Large intestine (tissue), 12 donors: ENCODE measurements at places on chromosomes 16 and 17. TPM values are rescaled to one million over a fixed set of nuclear protein-coding genes. Genes with fewer than 3 reads are reported as not detected.

DNA sequence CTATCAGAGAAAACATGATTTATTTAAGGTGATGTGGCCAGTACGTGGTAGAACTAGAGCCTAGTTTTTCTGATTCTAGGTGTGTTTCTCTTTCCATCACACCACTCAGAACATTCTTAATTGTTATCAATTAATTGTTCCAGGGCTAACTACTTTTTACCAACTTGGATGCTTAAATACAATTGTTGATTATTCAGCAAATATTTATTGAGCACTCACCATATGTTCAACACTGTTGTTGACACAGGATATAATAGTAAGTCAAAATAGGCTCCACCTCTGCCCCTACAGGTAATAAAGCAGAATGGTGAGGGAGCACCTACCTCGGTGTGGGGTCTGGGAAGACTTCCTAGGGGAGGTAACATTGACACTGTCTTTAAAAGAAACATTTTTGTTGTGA is 16.1 kb downstream of the GNAO1 start:
- DNase-seq, result no peak

GRCh38 chr17:41722231-41722630 is 10.1 kb downstream of the GAST start:
- no peak for DNase-seq

GRCh38 chr17:57142925-57143324 is 57.9 kb downstream of the AKAP1 start:
- DNase-seq, result peak; percentile 37

DNA sequence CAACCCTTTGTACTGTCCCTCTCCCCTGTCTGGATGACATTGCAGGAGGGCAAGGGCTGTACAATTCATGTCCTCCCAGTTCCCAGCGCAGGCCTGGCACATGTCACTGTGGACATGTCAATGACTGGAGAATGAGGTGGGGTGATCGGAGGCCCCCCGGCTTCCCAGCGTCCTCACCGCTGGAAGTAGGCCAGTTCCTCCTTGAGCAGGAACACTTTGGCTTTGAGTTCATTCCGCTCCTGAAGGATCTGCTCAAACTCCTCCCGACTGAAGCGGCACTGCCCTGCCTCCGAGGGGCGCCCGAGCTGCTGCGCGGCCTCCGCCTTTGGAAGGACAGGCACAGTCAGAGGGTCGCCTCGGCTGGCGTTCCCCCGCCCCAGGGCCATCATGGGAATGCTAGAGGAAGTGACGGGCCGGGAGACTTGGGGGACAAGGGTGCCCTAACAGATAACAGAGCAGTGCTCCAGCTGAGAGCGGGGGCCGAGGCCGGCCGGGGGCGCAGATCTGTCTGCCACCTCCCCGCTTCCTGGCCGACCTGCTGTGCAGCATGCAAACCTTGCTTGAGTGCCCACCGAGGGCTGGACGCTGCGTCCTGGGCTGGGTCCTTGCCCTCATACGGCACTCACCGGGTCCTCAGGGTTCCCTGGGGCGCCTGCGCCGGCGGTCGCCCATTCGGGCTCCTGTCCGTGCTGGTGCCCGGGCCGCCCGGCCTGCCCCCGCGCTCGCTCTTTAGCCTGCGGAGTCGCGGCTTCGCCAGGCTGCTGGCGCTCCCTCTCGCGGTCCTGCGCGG is 1.3 kb downstream of the RILP start:
- no peak for DNase-seq

The TRIM65 gene
- 18.7 TPM for polyA plus RNA-seq

GRCh38 chr17:45311760-45312476 is 4.9 kb downstream of the MAP3K14 start:
- peak; percentile 98 for DNase-seq
